ENCODE measurements at places on chromosomes 2 and 18. TPM values are rescaled to one million over a fixed set of nuclear protein-coding genes. Genes with fewer than 3 reads are reported as not detected.

DNA sequence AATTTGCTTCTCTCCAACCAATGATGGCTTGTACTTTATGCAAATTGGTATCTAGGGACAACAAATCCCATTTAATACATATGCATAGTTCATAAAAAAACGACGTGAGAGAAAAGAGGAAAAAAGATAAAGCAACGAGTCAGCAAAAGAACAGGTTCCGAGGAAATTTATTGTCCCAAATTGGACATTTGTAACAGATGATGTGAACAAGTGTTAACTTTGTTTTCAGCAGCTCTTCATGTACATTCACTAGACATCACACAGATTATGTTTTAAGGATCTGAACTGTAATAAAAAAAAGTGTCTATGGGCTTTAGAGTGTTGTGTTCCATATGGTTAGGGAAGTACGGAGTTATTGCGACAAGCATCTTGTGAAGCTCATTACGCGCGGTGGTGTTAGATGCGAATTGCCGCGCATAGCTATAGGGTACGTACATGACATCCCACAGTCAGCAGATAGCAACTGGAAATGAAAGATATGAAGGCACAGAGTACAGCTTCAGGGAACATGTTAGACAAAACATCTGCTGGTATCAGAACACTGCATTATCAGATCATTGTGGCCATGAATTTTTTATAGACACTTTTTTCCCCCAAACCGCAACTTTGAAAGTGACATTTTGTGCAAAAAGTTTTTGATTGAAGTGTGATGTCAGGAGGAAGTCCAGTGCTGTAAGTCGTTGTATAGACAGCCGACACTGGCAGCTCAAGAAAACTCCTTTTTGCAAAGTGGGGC is 1073.1 kb upstream of the FANCL start:
- DNase-seq: no peak
- peaks cover 7% of the 10 kb centered on the region for H3K27me3 ChIP-seq
- H3K4me1 ChIP-seq: peaks cover 7% of the 10 kb centered on the region
- no peak overlapping the region for H3K4me3 ChIP-seq
- H3K27ac ChIP-seq: no peak overlapping the region

DNA sequence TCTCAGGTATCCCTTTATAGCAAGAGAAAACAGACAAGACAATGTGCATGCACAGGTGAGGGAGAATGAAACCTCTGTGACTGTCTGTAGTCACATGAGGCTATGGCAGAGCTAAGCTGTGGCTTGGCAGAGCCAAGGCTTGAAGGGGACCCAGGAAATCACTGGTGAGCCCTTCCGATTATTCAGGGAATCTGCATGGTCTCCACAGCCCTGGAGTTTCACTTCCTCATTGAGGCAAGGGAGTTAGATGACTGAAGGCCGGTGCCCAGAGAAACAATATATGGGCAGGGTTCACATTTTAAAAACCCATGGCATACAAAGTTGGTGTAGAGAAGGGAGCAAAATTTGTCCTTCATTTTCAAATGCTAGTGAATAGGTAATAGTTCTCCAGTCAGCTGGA is 144.4 kb upstream of the REV1 start:
- no peak for DNase-seq
- H3K4me1 ChIP-seq: no peaks in the 10 kb centered on the region
- peaks cover 11% of the 10 kb centered on the region for H3K36me3 ChIP-seq
- peaks cover 5% of the 10 kb centered on the region for H3K27me3 ChIP-seq

GRCh38 chr2:174454566-174454965 is 32.3 kb downstream of the GPR155 start:
- H3K4me1 ChIP-seq: peaks cover 11% of the 10 kb centered on the region
- no peaks in the 10 kb centered on the region for H3K27me3 ChIP-seq
- peak overlapping the region; percentile 17 for H3K27ac ChIP-seq
- H3K4me3 ChIP-seq: no peak overlapping the region
- peaks cover 88% of the 10 kb centered on the region for H3K36me3 ChIP-seq

GRCh38 chr2:12847694-12848575 is 131.2 kb downstream of the TRIB2 start:
- H3K27ac ChIP-seq: no peak overlapping the region
- no peak for DNase-seq
- H3K36me3 ChIP-seq: no peaks in the 10 kb centered on the region
- peaks cover 3% of the 10 kb centered on the region for H3K4me1 ChIP-seq

DNA sequence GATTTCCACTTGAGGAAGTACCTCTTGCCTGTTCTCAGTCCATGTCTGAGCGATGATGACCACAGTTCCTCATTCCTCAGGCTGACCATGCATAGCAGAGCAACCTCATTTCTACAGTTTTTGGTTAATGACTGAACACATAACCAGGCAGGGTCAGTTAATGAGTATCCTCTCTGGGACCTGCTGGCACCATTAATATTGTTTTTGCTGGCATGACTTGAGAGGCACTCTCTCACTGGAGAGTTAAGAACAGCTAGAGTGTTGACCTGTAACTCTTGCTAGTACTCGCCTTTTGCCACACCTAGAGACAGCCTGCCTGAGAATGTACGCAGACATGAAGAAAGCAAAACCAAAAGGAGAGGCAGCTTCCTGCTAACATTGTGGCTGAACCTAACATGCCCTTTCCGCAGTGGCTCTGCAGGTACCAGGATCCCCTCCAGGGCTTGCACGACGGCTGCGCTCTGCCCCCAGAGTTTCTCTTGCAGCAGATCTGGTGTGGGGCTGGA is 23.9 kb downstream of the PECR start:
- DNase-seq: peak; percentile 62
- peak overlapping the region; percentile 75 for H3K4me3 ChIP-seq
- no peaks in the 10 kb centered on the region for H3K27me3 ChIP-seq
- no peaks in the 10 kb centered on the region for H3K36me3 ChIP-seq
- H3K27ac ChIP-seq: peak overlapping the region; percentile 99

DNA sequence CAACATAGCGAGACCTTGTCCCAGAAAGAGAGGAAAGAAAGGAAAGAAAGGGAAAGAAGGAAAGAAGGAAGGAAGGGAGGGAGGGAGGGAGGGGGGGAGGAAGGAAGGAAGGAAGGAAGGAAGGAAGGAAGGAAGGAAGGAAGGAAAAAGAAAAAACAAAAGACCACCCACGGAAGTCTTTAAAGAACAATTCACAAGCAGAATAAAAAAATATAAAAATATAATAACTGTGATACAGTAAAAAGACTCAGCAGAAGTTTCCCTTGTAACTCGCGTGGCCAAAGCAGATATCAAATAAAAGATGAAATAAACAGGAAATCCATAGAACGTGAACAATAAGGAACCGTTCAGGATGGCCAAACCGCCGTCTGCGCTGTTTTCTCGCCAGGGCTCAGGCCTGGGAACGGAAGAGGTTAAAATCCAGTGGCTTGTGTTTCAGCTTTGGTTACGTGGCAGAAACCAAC is 1.2 kb upstream of the SLC1A4 start:
- no peaks in the 10 kb centered on the region for H3K36me3 ChIP-seq
- DNase-seq: no peak
- peaks cover 24% of the 10 kb centered on the region for H3K4me1 ChIP-seq
- peak overlapping the region; percentile 24 for H3K27ac ChIP-seq

GRCh38 chr2:147456779-147457178 is 388.1 kb upstream of the ACVR2A start:
- no peaks in the 10 kb centered on the region for H3K4me1 ChIP-seq
- H3K4me3 ChIP-seq: no peak overlapping the region
- peaks cover 1% of the 10 kb centered on the region for H3K27me3 ChIP-seq
- no peak overlapping the region for H3K27ac ChIP-seq
- no peaks in the 10 kb centered on the region for H3K36me3 ChIP-seq

DNA sequence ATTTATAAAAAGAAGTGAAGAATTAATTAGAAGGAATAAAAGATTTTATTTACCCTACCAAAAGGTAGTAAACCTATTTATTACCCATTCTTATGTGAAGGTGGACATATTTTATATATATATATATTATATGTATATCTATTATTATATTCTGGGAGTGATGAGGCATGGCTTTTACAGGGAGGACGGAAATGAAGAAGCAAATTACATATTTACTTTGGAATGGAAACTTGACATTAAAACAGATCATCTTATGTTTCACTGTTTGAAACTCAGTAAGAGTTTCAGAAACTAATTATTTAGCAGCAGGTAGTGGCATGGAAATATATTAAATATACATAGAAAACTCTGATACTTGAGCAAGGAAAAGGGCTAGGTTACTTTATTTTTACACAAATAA is 143.4 kb downstream of the LCLAT1 start:
- H3K27me3 ChIP-seq: no peaks in the 10 kb centered on the region
- H3K4me1 ChIP-seq: peaks cover 22% of the 10 kb centered on the region
- no peak for DNase-seq
- H3K27ac ChIP-seq: no peak overlapping the region

GRCh38 chr2:32425719-32426141 is 68.9 kb downstream of the BIRC6 start:
- H3K4me1 ChIP-seq: peaks cover 30% of the 10 kb centered on the region
- H3K27me3 ChIP-seq: no peaks in the 10 kb centered on the region
- peak overlapping the region; percentile 60 for H3K27ac ChIP-seq
- peak overlapping the region; percentile 24 for H3K4me3 ChIP-seq
- peaks cover 8% of the 10 kb centered on the region for H3K36me3 ChIP-seq
- DNase-seq: no peak

GRCh38 chr2:215695861-215696260 is 260.0 kb upstream of the FN1 start:
- DNase-seq: no peak
- no peak overlapping the region for H3K27ac ChIP-seq
- no peaks in the 10 kb centered on the region for H3K27me3 ChIP-seq
- H3K4me3 ChIP-seq: no peak overlapping the region
- H3K36me3 ChIP-seq: no peaks in the 10 kb centered on the region
- H3K4me1 ChIP-seq: no peaks in the 10 kb centered on the region

- no peak for DNase-seq
- H3K27ac ChIP-seq: no peak overlapping the region
- H3K4me3 ChIP-seq: no peak overlapping the region
- no peaks in the 10 kb centered on the region for H3K27me3 ChIP-seq
- peaks cover 5% of the 10 kb centered on the region for H3K4me1 ChIP-seq
These were observed 6.6 kb upstream of the PTMA start for GRCh38 chr2:231701456-231702373.

GRCh38 chr18:46293742-46294181 is 189.6 kb downstream of the HAUS1 start:
- H3K27ac ChIP-seq: no peak overlapping the region
- H3K4me1 ChIP-seq: peaks cover 4% of the 10 kb centered on the region
- H3K27me3 ChIP-seq: no peaks in the 10 kb centered on the region
- no peak for DNase-seq

DNA sequence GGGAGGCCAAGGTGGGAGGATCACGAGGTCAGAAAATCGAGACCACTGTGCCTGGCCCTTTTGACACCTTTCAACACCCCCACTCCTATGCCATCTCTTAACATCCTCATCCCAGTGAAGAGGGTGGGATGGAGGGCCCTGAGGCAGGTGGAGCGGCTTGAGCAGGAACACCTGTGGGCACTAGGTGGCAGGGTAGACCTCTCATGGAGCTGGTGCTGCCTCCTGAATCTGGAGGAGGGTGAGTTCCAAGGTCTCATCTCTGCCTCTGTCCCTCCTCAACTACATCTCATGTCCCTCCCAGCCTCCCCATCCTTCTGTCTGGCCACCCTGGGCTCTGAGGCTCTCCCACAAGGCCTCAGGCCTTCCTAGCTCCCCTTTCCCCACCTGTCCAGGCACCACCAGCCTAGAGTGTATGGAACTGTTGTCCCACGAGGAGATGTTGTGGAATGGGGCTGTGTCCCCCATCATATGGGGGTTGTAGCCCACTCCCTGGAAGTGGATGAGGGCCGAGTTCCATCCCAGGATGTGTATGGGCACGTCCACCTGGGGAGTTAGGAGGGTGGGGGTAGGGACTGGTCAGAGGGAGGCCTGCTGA is 17.0 kb upstream of the CRYBA2 start:
- peaks cover 10% of the 10 kb centered on the region for H3K27me3 ChIP-seq
- H3K4me3 ChIP-seq: no peak overlapping the region
- no peaks in the 10 kb centered on the region for H3K4me1 ChIP-seq
- DNase-seq: no peak
- no peak overlapping the region for H3K27ac ChIP-seq

GRCh38 chr2:30626397-30626796 is 179.4 kb downstream of the LCLAT1 start:
- peaks cover 17% of the 10 kb centered on the region for H3K36me3 ChIP-seq
- no peak overlapping the region for H3K27ac ChIP-seq
- DNase-seq: no peak
- H3K27me3 ChIP-seq: no peaks in the 10 kb centered on the region

- peaks cover 21% of the 10 kb centered on the region for H3K36me3 ChIP-seq
- no peaks in the 10 kb centered on the region for H3K4me1 ChIP-seq
- no peak overlapping the region for H3K4me3 ChIP-seq
- H3K27me3 ChIP-seq: no peaks in the 10 kb centered on the region
- no peak for DNase-seq
- no peak overlapping the region for H3K27ac ChIP-seq
These were observed 151.8 kb downstream of the WDPCP start for GRCh38 chr2:63436488-63436887.

DNA sequence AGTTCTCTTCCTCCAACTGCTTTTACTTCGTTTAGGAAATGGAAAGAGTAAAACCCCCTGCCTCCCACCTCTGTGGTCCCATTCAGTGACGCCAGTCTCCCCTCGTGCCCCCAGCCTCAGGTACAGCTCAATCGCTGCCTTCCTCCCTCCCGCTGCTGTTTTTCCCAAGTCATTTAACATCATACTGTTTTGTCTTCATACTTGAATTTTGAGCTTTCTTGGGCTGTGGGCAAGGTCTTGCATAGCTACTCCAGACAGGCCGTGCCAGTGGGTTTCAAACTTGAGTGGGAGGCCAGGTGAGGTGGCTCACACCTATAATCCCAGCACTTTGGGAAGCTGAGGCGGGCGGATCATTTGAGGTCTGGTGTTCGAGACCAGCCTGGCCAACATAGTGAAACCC is 155.3 kb downstream of the TANC1 start:
- peaks cover 20% of the 10 kb centered on the region for H3K4me1 ChIP-seq
- H3K27ac ChIP-seq: peak overlapping the region; percentile 82
- no peak for DNase-seq
- H3K27me3 ChIP-seq: no peaks in the 10 kb centered on the region
- H3K36me3 ChIP-seq: no peaks in the 10 kb centered on the region
- peak overlapping the region; percentile 19 for H3K4me3 ChIP-seq

DNA sequence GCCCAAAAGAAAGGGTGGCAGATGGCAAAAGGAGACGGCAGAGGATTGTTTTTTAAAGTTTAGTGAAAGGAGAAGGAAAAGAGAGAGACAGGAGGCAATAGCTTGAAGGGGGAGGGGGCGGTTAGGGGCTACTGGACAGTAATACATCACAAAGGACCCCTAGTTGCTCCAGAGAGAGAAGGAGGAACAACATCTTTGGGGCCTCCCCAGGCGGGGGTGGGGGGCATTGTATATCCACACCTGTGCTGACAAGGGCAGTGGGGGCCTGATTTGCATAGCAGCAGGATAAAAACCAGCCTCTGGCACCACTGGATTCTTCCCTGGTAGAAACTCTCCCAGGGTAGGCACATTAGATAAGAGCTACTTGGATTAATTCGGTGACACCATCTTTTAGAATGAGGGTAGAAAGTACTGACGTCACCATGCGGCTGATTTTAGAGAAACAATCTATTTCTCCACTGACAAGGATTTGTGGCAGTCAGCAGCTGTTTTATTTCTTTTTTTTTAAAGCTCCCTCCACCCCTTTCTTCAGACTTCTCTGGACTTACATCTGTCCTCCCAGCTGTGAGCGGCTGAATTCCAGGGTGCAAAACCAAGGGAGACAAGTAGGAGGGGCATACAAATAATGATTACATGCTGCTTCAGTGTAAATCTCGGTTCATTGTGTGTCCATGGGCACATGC is 199.8 kb upstream of the NRP2 start:
- H3K36me3 ChIP-seq: no peaks in the 10 kb centered on the region
- no peak overlapping the region for H3K27ac ChIP-seq
- no peak for DNase-seq
- H3K4me3 ChIP-seq: no peak overlapping the region
- H3K27me3 ChIP-seq: peaks cover 3% of the 10 kb centered on the region

HES6 gene
- total RNA-seq: 2.0 TPM

DAW1 gene
- not detected for total RNA-seq

ABCG5 gene
- not detected for total RNA-seq

KLHL29 gene
- 1.3 TPM for total RNA-seq

GORASP2 gene
- total RNA-seq: 74.7 TPM

NTSR2 gene
- total RNA-seq: not detected

CDH2 gene
- not detected for total RNA-seq

ID2 gene
- 67.6 TPM for total RNA-seq

CD207 gene
- total RNA-seq: not detected

Data from naive thymus-derived CD8-positive, alpha-beta T cell (primary cell).